Stimulated activated CD4-positive, alpha-beta T cell treated with anti-CD3 and anti-CD28 coated beads, TNF-alpha, amount 100 ng/mL, for 4 hours (primary cell): ENCODE measurements at places on chromosomes 7 and 10.

GRCh38 chr10:17226891-17227303 lies 1.1 kb upstream of the VIM start:
- DNase-seq, result no peak

DNA sequence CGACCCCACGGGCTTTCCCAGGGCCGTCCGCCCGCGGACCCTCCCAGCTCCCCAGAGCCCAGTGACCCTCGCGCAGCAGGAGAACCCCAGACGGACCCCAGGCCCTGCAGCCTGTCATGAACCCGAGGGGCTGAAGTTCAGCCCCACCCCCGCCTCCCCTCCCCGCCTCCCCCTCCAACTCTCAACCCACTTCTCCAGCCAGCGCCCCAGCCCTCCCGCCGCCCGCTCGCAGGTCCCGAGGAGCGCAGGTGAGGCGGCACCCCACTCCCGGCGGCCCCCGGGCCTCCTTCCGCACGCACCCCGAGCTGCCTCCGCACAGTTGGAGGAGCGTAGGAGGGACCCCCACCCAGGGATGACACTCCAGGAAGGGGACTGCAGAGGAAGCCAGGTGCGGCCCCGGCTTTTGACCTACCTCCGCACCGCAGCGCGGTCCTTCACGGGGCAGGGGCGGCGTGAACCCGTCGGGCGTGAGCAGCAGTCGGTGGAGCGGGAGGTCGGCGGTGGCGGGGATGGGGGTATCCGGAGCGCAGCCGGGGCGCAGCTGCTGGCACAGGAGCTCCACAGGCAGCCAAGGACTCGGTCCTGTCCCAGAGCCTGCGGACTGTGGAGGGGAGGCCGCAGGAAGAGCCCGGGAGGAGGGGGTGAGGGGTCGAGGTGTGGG lies at the start of gene TMEM176A:
TSS of gene TMEM176A (plus strand) at position 189 of the 661 bp plus-strand sequence. CDS start 782 bp downstream, outside the sequence.
- DNase-seq, result no peak

DNA sequence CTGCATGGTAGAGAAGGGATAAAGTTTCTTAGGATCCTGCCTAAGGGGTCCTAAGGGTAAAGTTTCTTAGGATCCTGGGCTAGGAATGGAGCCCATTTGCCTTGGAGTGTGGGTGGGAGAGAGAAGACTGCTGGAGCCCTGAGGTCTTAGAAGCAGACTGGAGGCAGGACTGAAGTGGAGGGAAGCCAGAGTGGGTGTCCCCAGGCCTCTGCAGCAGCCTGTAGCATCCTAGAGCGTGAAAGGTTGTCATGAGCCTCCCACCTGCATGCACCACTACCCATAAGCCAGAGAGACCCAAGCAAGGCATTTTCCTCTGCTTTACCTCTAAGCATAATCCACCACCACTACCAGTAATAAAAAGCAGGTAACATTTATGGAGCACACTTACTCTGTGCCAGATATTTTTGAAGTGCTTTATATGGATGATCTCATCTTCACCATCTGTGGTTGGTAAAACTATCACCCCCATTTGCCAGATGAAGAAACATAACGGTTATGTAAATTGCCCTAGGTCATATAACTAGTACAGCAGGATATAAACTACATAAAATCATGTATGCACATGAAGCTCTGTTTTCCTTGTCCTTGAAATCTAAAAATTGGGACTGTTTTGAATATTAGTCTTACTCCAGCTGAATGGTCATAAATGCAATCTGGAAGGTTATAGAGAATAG lies 103.5 kb upstream of the CCDC6 start:
- DNase-seq, result no peak

- no peak for DNase-seq
These were observed 9.2 kb downstream of the ITPRIP start for GRCh38 chr10:104328896-104329710.

DNA sequence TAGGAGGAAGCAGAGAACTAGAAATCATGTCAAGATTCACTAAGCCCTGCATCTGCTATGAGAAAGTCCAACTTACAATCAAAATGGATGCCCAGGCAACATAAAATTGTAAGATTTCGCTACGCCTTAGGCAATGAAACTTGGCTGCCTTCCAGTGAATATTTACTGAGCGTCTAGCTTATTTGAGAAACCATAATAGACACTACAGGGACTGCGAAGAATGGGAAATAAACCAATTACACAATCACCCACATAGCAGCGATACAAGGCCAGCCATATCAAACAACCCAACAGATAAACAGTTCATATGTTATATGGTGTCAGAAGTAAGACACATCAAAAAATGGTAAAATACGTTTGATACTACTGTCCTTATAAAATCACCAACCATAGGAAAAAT lies 545.0 kb upstream of the C7orf33 start:
- no peak for DNase-seq

- DNase-seq, result no peak
These were observed 48.5 kb downstream of the ANLN start for GRCh38 chr7:36438211-36438610.

DNA sequence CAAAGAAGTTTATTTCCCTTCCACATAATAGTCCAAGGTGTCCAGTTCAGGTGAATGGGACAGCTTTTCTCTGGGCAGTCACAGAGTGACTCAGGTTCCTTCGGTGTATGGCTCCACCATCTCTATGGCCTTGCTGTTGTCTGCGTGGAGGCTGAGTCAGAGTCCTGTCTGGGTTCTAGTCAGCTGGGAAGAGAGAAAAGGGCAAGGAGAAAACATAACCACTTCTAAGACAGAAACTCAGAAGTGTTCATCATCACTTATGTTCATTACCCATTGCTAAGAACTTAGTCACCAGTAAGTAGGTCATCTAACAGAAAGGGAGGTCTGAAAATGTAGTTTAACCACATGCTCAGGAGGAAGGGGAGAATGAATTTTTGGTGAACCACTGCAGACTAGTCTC lies 32.4 kb upstream of the CCDC7 start:
- peak; percentile 11 for DNase-seq

- DNase-seq, result no peak
These were observed at the start of gene CACNB2 for GRCh38 chr10:18140149-18140956. Gene CACNB2 (plus strand): TSS chr10:18140424.

- no peak for DNase-seq
These were observed 2.2 kb upstream of the DLX5 start for GRCh38 chr7:97026715-97027426.

- DNase-seq, result no peak
These were observed 328.7 kb downstream of the TCERG1L start for GRCh38 chr10:130982802-130983201.

DNA sequence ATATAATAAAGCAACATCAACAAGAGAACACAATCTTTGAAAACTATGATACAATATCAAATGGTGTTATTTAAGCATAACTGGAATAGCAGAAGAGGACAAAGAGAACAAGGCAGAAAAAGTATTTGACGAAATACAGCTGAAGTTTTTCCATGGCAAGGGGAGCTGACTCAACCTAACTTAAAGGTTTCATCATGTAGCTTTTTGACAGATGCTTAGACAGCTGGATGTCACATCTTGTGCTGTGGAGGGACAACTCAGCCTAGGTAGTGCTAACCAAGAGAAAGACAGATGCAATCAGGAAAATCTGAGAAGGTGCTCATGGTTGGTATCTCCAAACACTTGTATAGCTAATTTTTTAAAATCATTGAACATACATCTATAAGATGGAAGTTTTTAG lies 208.2 kb downstream of the TFEC start:
- DNase-seq, result no peak

GRCh38 chr10:110410329-110411046 lies 87.2 kb upstream of the DUSP5 start:
- DNase-seq, result no peak

GRCh38 chr7:15239801-15240200 lies 322.0 kb downstream of the AGMO start:
- no peak for DNase-seq

GRCh38 chr7:16939161-16939560 lies 57.4 kb upstream of the AGR3 start:
- DNase-seq, result no peak

GRCh38 chr10:1378473-1378872 lies 322.3 kb downstream of the WDR37 start:
- no peak for DNase-seq

DNA sequence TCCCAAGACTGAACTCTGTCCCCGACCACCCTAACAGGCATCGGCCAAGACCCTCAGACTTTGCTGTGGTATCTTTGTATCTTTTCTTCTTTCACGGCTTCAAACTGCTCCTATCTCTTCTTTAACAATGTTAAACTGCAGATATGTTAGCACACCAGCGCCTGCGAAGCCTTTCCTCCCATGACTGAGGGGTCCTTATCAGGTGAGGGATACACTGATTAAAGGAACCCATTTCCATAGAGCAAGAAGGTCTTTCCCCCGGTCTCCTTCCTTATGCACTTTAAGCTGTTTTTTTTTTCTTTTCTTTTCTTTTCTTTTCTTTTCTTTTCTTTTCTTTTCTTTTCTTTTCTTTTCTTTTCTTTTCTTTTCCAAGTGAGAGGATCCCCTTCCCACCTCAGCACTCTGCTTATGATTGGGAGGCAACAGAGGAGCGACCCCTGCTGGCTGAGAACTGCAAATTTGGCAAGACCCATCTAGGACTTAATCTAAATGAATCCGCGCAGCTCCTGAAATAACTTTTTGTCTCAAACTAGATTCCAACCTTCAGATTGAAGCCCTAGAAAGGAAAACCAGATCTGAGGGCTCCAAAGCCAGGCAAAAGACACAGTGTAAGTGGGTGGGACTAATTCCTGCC lies 109.9 kb downstream of the ITGB8 start:
- no peak for DNase-seq

DNA sequence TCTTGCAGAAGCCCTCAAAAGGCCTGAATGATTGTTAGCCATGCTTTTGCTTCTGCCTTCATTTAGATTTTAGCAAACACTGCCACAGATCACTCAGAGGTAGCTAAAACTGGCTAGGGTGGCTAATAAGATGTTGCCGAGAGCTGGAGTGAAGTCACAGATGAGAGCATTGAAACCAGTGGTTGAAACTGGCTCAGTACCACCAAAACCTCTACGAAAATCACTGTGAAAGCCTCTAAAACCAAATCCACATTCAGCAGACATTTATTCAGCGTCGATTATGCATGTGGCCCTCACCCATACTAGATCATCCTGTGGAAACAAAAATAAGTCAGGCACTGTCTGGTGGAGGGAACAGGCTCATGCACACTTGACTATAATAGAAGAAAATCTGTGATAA lies 50.8 kb downstream of the PIK3CG start:
- DNase-seq, result no peak

DNA sequence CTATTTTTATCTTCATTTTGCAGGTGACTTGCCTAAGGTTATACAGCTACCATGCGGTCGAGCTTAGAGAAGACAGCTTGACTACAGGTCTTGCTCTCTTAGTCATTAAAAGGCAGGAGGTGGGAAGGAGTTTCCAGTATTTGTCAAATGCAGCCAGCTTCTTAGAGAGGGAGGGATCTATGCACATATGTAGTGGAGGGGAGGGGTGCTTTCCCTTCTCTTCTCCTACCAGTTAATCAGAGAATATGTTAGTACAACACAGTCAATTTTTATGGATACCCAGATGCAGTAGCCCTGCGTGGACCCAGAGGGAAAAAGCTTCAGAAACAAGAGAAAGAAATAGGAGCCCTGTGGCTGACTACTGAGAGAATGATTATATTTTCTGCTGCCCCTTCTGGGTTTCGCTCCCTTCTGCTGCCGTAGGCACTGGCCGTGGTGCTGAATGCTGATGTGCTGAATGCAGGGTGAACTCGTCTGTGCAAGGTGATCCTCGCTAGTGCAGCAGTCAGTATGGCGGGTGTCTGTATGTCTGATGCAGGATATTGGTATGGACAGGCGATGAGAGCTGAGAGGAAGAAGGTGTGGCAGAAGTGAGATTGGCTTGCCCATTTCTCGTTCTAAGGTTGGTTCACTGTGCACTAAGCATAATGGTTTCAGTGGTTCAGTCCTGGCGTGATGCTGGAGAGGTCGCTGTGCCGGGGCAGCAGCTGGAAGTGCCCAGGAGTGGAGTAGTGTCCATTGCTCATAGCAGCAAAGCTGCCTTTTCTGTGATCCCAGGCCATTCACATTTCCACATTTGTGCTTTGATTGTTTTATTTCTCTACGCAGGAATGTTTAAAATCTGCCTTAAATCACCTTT lies 189.2 kb upstream of the PODXL start:
- no peak for DNase-seq

DNA sequence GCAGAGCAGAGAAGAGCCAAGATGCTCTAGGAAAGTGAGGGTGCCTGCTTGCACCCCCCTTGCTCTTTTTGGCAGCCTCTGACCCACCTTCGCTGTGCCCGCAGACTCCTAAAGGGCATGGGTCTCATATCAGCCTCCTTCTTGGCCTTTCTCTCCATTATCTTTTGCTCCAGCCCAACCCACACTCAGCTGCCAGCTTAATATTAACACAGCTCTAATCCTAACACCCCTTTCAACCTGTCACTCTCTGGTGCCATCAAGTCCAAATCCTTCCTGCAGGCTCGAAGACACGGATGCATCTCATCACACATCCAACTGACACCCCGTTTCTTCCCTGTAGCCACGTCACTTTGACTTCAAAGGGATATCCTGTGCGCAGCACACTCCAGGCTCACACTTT lies 171.6 kb upstream of the AUTS2 start:
- no peak for DNase-seq

GRCh38 chr7:90266808-90267207 lies 21.8 kb downstream of the CFAP69 start:
- no peak for DNase-seq

DNA sequence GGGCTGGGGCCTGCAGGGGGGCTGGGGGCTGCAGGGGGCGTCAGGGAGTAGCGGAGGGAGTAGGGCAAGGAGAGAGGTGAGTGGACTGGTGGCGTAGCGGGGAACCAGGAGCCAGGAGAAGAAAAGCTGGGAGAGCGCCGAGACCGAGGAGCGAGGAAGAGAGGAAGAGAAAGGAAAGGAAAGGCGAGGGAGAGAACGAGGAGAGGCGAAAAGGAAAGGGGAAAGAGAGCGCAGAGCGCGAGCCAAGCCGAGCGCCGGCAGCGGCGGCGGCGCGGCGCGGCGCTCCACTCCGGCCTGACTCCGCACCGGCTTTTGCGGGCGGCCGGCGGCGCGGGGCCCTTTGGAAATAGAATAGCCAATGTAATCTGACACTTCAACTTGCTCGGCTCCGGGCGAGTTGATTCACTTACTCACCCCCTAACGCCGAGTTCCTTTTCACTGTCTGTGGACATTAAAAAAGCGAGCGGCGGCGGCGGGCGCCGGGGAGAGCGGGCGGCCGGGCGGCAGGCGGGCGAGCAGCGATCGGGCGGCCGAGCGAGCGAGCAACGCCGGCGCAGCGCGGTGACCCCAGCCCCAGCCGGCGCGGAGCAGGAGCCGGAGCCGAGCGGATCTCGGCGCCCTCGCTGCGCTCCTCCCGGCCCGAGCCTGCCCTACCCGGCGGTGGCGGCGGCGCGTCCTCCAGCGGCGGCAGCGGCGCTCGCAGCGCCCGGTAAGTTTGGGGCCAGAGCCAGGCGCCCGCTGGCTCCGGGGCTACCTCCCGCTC lies at the start of gene ZMIZ1:
TSS of gene ZMIZ1 (plus strand) at position 405 of the 763 bp plus-strand sequence. CDS start 132,667 bp downstream, outside the sequence.
- peak; percentile 59 for DNase-seq

DNA sequence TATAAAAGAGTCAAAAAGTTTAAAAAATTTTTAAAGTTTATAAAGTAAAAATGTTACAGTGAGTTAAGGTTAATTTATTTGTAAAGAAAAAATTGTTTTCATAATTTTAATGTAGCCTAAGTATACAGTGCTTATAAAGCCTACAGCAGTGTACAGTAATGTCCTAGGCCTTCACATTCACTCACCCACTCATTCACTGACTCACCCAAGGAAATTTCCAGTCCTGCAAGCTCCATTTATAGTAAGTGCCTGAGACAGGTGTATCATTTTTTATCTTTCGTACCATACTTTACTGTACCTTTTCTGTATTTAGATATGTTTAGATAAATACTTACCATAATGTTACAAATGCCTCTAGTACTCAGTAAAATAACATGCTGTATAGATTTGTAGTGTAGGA lies 269.7 kb upstream of the PHF14 start:
- no peak for DNase-seq

- DNase-seq, result no peak
These were observed 57.9 kb upstream of the TMEM72 start for GRCh38 chr10:44853148-44853734.

GRCh38 chr7:37205451-37205850 lies 243.2 kb downstream of the ELMO1 start:
- DNase-seq, result no peak
